ENCODE measurements at places on chromosomes 2 and 18.

DNA sequence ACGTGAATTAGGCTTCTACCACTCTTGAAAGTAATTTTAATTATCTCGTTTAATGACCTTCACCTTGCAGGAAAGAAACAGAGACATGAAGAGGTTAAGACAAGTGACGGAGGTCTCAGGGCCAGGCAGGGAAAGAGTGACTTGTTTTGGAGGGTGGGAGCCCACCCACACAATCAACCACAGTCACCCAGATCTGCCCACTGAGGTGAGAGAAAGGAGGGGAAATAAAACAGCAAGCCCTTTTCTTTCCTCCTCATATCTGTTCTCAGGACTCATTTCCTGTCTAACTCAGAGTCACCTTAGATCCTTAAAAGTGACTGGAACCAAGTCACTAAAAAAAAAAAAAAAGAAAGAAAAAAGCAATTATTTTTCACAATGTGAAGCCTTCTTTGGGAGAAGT lies 26.8 kb downstream of the ATP8B1 start:
- no peak for DNase-seq

DNA sequence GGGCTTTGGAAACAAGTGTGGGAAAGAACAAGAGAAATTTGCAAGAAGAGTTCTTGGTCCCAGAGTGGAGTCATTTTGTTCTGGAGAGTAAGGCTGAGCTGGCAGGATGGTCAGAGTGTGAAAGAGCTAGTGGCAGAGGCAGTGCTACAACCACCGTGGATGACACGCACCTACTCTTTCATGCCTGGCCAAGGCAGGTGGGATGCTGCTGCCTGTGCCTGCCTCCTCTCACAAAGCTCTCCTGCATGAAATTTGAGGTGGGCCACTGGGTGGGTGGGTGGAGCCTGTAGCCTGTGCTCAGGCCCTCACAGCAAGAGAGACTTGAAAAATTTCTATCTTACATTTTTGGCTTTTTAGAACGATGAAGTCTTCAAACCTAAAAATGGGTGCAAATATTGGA lies 9.4 kb upstream of the INO80C start:
- no peak for DNase-seq

- no peak for DNase-seq
Observed at GRCh38 chr2:172929644-172930043, 146.0 kb upstream of the MAP3K20 start.

DNA sequence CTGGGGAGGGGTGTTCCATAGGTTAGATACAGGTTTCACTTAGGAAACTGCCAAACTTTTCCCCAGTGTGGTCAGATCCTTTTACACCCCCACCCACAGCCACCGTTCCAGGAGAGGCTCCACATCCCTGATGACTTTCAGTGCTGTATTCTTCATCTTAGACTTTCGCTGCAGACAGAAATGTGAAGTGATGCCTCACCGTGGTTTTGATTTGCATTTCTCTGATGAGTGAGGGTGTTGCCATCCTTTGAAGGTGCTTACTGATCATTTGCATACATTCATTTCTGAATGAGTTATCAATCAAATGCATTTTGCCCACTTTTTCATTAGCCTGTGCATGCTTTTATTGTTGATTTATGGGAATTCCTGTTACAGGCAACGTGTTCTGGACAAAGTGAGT lies 14.9 kb downstream of the COPS9 start:
- no peak for DNase-seq

GRCh38 chr2:240240781-240241180 lies 100.3 kb upstream of the OTOS start:
- DNase-seq, result no peak

DNA sequence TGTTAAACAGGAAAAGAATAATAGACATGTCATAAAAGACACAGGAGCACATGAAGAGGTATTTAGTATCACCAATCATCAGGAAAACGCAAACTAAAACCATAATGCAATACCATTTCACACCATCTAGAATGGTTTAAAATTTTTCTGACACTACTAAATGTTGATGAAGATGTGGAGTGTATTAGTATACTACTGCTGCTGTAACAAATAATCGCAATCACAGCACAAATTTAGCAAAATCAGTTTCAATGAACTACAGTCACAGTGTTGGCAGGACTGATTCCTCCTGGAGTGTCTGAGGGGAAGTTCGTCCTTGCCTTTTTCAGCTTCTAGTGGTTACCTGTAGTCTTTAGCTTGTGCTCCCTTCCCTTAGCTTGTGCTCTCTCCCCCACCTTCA lies 24.1 kb downstream of the SMAD2 start:
- no peak for DNase-seq

- no peak for DNase-seq
Observed at GRCh38 chr18:55473058-55473457, 114.9 kb downstream of the TCF4 start.

All from NCI-H146 (cell line).